SJCRH30 (cell line): ENCODE measurements at places on chromosomes 1 and 21. TPM values are rescaled to one million over a fixed set of nuclear protein-coding genes. Genes with fewer than 3 reads are reported as not detected.

- no peak for DNase-seq
Measured at GRCh38 chr1:10556430-10557005, 81.8 kb downstream of the PEX14 start.

- DNase-seq, result no peak
Measured at GRCh38 chr1:36515315-36516138, 32.8 kb upstream of the CSF3R start.

DNA sequence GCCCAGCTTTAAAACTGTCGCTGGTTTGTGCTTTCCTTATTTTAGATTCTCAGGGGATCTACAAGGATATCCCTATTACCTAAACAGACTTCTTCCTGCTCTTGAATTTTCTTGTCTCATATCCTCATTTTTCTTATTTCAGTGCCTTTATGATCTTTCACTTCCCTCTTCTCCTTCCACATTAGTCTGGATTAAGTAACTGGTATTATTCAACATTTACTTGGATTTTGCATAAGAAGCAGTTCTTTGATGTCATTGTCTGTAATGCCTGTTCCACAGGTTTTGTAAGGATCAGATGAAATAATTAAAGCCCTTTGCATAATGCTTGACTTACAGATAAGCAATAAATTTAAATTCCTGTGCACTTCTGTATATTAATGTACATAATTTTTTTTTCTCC, 26.5 kb downstream of the CXADR start:
- DNase-seq, result no peak

- no peak for DNase-seq
Measured at GRCh38 chr1:30596891-30597290, 126.5 kb downstream of the MATN1 start.

- DNase-seq, result no peak
Measured at GRCh38 chr1:2322581-2323211, 68.7 kb downstream of the MORN1 start.

- peak; percentile 70 for DNase-seq
Measured at GRCh38 chr1:205812271-205812877, 624 bp downstream of the SLC41A1 start.

- DNase-seq, result no peak
Measured at GRCh38 chr21:16162953-16163352, 433.2 kb downstream of the USP25 start.

DNA sequence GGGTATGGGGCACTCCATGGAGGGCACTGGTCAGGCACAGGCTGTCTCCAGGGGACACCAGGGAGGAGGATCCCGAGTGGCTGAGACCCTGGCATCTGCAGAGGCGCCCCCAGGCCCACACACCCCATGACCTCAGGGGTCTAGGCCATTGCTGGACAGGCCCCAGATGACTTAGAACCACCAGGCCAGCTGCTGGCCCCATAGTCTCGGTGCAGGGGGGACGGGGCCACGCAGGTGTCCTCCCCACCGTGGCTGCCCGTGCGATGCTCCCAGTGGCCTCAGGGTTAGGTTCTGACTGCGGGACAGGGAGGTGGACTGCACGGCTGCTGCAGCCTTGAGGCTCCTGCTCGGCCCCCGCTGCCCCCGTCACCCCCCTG, 44.0 kb downstream of the MORN1 start:
- DNase-seq, result peak; percentile 1

GRCh38 chr21:17818186-17819113, 706 bp downstream of the C21orf91 start:
- DNase-seq, result peak; percentile 32

MYBPH gene
- total RNA-seq, result 1.1 and 1.8 TPM in 2 replicates
